ENCODE measurements at places on chromosomes 3 and 15. TPM values are rescaled to one million over a fixed set of nuclear protein-coding genes. Genes with fewer than 3 reads are reported as not detected.

APOD gene
- 1.1 TPM for polyA plus RNA-seq

HPS3 gene
- polyA plus RNA-seq: 33.7 TPM

ALG1L2 gene
- polyA plus RNA-seq: 1.2 TPM

IQCB1 gene
- 34.1 TPM for polyA plus RNA-seq

NAALADL2 gene
- polyA plus RNA-seq: 18.2 TPM

TMEM62 gene
- 17.7 TPM for polyA plus RNA-seq

ROBO1 gene
- 115 TPM for polyA plus RNA-seq

DNASE1L3 gene
- 14.0 TPM for polyA plus RNA-seq

DNA sequence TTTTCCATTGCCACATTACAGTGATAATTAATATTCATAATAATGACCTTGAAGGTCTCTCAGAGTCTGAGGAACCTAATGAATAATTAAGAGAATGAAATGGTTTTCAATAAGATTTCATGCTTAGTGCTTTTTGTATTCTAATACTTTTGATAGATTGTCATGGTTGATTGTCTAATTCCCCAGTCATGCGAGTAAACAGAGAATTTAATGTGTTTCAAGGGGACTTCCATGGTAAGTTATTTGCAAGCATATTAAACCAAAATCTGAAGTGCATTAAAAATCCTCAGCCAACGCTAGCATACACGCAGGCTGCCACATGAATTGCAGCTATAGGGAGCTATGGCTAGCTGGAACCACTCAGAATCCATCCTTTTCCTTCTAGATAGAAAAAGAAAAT lies 18.9 kb upstream of the ANO10 start:
- no peak for DNase-seq

DNA sequence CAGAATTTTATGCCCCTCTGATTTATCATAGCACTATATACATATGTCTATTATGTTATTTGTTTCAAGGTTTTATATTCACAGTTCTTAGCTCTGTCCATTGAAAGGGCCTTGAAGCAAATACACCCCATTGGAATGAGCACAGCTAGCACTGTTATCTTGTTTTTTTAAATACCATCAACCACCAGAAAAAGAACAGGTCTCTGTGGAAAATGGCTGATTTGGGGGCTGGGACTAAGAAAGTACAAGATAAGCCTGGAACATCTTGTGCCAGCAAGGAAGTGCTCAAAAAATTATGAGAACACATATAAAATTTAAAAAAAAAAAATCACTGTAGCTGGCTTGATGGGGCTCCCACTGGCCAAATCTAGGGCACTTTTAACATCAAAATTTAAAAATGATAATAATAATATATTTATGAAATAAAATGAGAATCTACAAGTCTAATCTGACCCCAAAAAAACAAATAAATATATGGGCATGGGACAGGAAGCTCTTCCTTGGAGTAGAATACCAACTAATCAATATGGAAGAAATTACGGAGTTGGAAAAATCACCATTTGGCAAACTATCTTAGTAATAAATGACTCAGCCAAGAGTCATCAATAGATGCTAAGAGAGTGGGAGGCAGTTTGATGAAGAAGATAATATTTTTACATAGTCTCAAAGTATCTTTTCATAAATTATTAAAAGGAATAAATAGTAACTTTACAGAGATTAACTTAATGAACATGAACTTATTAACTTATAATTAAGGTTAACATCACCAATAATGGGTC lies 20.5 kb downstream of the IFT80 start:
- DNase-seq: no peak

- DNase-seq: no peak
These were observed 390.3 kb upstream of the DPH6 start for GRCh38 chr15:35936284-35936683.

DNA sequence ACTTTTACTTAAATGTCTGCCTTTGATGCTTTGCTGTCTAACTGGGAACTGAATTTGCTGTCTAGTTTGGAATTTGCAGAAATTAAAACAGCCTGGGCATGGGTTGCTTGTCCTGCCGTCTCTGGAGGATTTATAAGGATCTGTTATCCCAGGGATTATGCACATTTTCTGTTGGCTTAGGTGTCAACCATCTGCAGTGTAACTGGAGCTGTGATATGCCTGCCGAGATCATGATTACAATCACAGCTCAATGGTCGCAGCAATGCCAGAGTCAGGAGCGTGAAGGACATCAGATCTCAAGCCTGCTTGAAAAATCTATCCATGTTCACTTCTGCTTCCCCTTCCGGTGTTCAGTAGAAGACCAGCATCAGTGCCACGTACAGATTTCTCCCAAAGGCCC lies 41.8 kb upstream of the SETMAR start:
- DNase-seq: no peak

GRCh38 chr15:66721020-66721419 lies 19.0 kb downstream of the SMAD6 start:
- DNase-seq: no peak

GRCh38 chr3:194488055-194488742 lies 1.4 kb upstream of the ATP13A3 start:
- no peak for DNase-seq

GRCh38 chr3:125032100-125032643 lies 23.6 kb downstream of the HEG1 start:
- no peak for DNase-seq

DNA sequence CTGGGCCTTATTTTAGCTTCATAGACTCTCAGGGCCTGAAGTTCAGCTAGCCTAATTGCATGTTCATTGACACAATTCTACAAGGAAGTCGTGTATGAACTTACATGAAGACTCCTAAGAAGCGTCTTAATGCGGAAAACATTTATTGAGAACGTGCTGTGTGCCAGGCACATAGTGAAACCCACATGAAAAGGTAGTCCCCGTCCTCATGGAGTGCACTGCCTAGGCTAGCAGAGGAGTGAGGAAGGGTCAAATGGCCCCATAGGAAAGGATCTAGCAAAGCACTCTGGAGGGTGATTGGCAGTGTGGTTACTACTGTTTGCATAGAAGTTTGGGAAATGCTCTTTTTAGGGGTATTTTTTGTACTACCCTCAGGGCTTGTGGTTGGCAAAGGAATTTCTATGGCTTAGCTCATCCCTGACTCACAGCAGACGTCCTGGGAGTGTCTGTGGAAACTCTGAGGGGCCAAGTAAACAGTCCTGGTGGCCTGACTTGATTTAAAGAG lies 854 bp upstream of the NPTN start:
- DNase-seq: no peak

DNA sequence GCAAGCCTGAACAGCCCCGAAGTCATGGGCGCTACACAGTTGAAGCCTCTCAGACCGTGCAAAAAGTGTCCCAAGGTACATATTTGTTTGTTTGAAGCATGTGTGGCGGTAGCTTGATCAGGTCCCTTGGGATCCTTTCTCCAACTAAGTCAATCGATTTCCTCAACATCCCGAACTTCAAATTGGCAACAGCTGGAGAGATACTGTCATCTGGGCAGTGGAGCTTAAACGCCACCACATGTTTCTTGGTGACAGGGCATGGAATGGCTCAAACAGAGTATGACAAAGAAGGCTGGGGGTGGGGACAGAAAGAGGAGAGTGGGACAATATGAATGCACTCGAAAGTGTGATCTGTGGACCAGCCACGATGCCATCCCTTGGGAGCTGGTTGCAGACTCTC lies 84.9 kb upstream of the PSMD6 start:
- no peak for DNase-seq

DNA sequence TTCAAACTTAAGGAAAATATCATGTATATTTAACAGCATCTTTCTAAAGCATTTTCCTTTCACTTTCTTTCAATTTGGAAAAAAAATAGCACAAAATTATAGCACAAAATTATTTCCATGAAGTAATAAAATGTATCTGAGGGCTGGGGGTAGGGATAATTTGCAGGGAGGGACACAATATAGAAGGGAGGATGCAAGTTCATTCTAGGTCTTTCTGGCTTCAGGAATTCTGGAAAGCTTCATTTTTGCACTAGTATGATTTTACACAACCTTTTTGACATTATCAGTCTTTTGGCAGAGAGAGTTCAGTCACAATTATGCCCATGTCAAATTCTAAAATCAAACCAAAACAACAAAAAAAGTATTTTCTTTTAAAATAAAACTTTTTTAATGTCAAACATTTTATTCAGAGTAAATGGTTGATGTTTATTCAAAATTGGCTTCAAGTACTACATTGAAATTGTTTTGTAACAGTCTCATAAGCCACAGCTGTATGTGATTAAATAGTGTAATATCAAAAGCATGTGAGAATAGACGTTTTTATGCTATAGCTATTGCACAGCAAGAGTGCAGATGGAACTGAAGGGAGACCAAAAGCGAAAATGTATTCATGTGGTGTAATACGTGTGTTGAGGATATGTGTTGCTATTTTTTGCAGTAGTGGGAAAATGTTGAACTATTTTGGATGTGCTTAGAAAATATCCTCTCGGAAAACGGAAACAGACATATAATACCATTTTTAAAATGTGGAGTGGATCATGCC lies 5.8 kb downstream of the RBMS3 start:
- DNase-seq: no peak

DNA sequence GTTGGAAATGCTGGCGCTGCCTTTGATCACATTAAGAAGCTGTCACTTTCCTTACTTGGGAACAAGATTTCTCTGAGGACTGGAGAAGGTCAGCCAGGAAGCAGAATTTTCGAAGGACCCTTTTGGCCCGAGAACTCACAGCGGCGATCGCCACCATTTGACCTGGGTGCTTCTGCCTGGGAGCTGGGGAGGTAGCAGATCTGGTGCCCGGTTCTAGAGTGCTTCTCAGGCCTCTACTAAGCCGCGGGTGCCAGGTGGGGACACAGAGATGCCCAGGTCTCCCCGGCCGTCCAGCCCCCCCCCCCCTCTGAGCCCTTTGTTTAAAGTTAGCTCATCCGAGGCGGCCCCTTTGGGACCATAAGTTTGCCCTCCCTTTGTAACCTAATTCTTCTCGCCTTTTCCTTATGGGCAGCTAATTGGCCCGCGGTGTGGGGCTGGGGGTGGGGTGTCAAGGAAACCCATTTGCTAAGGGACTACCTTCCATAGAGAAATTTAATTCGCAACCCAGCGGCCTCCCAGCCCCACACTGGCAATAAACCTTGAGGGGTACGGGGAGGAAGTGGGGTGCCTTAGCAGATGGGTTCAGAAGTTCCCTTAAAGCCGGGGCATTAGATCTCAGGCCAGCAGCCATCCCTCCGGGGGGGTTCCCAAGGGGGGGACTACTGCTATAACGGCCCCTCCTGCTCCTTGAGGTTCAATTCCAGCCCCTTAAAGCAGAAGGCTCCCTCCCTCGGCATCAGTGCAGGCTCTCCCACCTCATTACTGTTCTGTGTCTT lies 1.9 kb downstream of the GATA2 start:
- DNase-seq: no peak

- DNase-seq: no peak
These were observed 22.3 kb upstream of the PLXNA1 start for GRCh38 chr3:126960604-126960995.

All from right renal cortex interstitium (tissue), 3 donors.